ENCODE measurements at places on chromosomes 2 and 18. TPM values are rescaled to one million over a fixed set of nuclear protein-coding genes. Genes with fewer than 3 reads are reported as not detected.
A peak's percentile ranks its signal among the peaks of the same experiment; 100 is the strongest.

GRCh38 chr2:19349911-19350677 is 8.3 kb downstream of the OSR1 start:
- DNase-seq = no peak
- H3K4me3 ChIP-seq = no peak overlapping the region
- H3K36me3 ChIP-seq = peaks cover 23% of the 10 kb centered on the region
- no peak overlapping the region for H3K27ac ChIP-seq
- no peaks in the 10 kb centered on the region for H3K27me3 ChIP-seq
- H3K4me1 ChIP-seq = peaks cover 50% of the 10 kb centered on the region

DNA sequence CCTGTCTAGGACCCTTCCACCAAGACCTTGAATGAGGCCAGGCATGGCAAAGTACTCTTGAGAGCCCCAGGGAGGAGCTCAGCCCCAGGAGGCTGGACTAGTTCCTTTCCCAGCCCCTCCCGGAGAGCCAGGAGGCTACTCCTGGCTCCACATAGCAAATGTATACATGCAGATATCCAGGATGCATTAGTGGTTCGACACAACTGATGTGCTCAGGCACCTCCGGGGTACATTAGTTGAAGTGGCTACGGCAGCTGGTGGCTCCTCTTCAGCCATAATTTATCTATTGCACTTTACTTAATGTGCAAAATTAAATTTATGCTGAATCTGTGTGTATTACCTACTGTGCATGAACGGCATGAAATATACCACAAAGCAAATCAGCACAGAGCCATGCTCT is 182.8 kb upstream of the MEIS1 start:
- H3K27ac ChIP-seq = no peak overlapping the region
- DNase-seq = no peak
- H3K36me3 ChIP-seq = no peaks in the 10 kb centered on the region

GRCh38 chr2:103174711-103175110 is 412.9 kb downstream of the TMEM182 start:
- H3K36me3 ChIP-seq = no peaks in the 10 kb centered on the region
- H3K27me3 ChIP-seq = no peaks in the 10 kb centered on the region
- no peak for DNase-seq
- no peaks in the 10 kb centered on the region for H3K4me1 ChIP-seq

GRCh38 chr2:185208261-185208660 is 530.3 kb upstream of the FSIP2 start:
- peak; percentile 29 for DNase-seq
- H3K4me1 ChIP-seq = no peaks in the 10 kb centered on the region
- no peaks in the 10 kb centered on the region for H3K36me3 ChIP-seq
- H3K27me3 ChIP-seq = no peaks in the 10 kb centered on the region
- H3K27ac ChIP-seq = no peak overlapping the region

- H3K36me3 ChIP-seq = no peaks in the 10 kb centered on the region
- H3K27me3 ChIP-seq = no peaks in the 10 kb centered on the region
- H3K4me1 ChIP-seq = peaks cover 13% of the 10 kb centered on the region
- no peak overlapping the region for H3K4me3 ChIP-seq
- no peak for DNase-seq
These were observed 46.8 kb upstream of the BIN1 start for GRCh38 chr2:127153691-127154158.

DNA sequence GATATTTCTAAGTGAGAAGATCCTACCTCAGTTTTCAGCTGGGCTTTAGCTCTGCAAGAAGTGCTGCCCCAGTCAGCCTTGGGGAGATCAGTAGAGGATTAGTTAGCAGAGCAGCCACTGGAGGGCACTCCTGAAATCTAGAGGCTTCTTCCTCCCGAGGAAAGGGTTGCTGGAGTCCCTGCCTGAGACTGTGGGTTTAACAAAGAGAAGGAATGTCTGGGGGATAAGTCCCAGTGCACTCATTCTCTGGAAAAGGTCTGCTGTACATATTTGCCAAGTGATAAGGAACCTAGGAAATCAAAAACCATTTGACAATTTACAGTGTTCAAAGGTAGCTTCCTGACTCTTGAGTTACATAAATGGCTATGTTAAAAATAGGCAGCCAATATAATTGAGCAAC is 207.2 kb downstream of the SLC8A1 start:
- peaks cover 14% of the 10 kb centered on the region for H3K4me1 ChIP-seq
- H3K27me3 ChIP-seq = no peaks in the 10 kb centered on the region
- no peaks in the 10 kb centered on the region for H3K36me3 ChIP-seq
- peak; percentile 73 for DNase-seq
- H3K4me3 ChIP-seq = no peak overlapping the region
- no peak overlapping the region for H3K27ac ChIP-seq

PLGLB2 gene
- total RNA-seq = not detected

Measured in stomach (tissue), 19 donors.